Pancreas (tissue), 10 donors: ENCODE measurements at places on chromosomes 6 and 20. TPM values are rescaled to one million over a fixed set of nuclear protein-coding genes. Genes with fewer than 3 reads are reported as not detected.
A peak's percentile ranks its signal among the peaks of the same experiment; 100 is the strongest.

The TBXT gene
- not detected for total RNA-seq

The PAX1 gene
- total RNA-seq: not detected

- no peak for DNase-seq
Observed at GRCh38 chr6:100103931-100104330, 109.9 kb upstream of the MCHR2 start.

DNA sequence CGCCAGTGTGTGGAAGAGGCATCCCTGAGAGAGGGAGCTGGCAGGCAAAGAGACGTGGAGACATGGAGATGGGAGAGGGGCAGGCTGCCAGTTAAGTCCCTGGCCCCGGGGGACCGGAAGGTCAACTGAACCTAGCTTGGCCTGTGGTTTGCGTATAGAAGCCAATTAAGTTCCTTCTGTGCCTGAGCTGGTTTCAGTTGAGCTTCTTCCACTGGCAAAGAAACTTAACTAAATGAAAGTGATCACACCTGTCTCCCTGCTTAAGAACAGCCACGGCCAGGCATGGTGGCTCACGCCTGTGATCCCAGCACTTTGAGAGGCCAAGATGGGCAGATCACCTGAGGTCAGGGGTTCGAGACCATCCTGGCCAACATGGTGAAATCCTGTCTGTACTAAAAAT, 26.7 kb upstream of the NNAT start:
- no peak for DNase-seq

DNA sequence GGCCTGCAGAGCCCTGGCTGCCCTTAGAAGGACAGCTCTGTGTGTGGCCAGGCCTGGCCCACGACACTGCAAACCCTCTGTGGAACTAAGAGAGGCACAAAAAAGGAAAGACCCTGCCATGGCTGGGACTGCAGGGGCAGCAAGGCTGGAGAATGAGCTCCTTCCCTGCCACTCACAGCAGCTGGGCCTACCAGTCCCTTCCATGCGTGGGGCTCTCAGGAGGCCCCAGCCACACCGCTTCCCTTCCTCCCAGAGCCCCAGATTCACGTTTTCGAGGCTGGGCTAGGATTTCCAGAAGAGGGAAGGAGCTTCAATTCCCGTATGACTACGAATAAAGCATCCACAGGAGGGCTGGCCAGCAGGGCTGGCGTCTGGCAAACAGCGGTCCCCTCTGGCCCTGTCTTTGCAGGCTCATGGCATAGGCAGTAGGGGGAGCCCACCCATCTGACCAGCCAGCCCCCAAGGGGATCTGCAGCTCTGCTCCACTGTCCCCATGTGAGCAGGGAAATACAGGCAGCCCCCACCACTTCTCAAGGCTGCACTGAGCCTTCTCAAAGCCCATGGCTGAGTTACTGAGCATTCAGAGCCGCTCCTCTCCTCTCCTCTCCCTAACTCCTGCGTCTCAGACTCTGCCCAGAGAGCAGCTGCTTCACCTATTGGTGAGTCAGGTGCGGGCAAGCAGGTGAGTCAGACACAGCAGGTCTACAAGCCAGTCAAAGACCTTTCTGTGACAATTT, 53.1 kb downstream of the NINL start:
- DNase-seq: no peak

- no peak for DNase-seq
Observed at GRCh38 chr6:138689849-138690248, 83.7 kb upstream of the CCDC28A start.

GRCh38 chr6:19991176-19991575, 154.0 kb downstream of the ID4 start:
- DNase-seq: no peak

DNA sequence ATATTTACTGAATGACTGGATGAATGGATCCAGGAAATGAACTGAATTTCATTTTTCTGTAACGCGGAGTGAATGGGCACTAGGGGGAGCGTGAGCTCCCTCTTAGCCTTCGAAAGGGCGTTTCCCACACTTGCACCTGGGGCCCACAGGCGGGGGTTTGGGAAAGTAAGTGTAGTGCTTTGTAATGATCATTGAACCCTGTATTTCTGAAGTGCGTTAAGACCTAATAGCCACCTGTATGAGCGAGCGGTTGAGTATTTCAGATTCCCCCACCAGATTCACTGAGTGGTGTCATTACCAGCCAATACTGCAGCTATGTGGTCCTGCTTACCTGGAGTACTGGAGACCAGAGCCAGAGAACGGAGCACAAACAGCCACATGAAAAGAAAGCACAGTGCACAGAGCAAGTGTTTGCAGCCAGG, 10.5 kb downstream of the SYTL3 start:
- DNase-seq: no peak

DNA sequence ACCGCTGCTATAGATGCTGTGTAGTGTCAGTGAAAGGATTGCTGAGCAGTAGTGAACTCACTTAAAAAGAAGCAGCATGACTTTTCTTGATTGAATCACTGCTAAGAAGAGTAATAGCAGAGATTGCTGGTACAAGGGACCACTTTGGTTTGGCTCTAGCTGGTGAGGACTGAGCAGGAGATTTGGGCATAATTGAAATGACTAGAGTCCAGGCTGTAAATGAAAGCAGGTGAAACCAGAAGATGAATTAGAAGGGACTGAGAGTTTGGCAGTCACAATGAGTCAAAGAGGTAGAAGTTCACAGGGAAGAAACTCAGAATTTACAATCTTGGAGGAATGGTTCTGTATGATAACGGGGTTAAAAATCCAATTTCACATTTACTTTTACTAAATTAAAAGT, 19.1 kb upstream of the REV3L start:
- no peak for DNase-seq

The BICRAL gene
- 7.3 TPM for total RNA-seq

DNA sequence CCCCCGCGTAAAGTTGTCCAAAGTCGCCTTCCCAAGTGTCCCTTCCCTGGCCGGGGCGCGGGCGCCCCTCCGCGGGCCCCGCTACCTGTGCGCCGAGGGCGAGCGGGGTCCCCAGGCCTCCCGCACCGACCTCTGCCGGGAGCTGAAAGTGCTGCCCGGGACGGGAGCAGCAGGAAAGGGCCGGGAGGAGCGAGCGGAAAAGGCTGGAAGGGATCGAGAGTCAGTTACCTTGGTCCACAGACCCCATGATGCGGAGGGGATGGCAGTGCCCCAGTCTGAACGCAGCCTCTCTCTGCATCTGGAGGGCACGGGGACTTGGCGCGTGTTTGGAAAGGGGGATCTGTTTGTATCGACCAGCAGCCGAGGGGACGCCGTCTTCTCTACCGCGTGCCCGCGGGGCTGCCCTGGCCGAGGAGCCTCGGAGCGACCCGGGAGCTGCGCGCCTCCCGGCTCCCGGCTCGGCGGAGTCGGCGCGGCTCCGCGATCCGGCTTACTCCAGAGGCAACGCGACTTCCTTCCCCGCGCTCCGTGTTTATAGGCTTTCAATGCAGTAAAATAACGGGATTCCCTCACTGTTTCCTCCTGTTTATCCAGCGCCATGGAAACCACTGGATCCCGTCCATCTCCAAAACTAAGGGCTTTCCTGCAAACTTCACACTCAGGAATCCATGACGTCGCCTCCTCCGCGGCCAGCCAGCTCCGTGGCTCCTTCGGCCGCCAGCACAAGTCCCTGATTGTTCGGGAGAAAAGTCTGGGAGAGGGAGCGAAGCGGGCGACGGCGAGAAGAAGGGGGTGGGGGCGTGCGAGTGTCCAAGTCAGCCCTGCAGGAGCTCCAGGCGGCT, 20.0 kb upstream of the NFATC2 start:
- peak; percentile 64 for DNase-seq

The TAF8 gene
- total RNA-seq: 7.8 TPM

The SLC17A1 gene
- not detected for total RNA-seq

The CASS4 gene
- total RNA-seq: 0.13 TPM

GRCh38 chr6:80366051-80366450, 259.6 kb downstream of the BCKDHB start:
- no peak for DNase-seq

DNA sequence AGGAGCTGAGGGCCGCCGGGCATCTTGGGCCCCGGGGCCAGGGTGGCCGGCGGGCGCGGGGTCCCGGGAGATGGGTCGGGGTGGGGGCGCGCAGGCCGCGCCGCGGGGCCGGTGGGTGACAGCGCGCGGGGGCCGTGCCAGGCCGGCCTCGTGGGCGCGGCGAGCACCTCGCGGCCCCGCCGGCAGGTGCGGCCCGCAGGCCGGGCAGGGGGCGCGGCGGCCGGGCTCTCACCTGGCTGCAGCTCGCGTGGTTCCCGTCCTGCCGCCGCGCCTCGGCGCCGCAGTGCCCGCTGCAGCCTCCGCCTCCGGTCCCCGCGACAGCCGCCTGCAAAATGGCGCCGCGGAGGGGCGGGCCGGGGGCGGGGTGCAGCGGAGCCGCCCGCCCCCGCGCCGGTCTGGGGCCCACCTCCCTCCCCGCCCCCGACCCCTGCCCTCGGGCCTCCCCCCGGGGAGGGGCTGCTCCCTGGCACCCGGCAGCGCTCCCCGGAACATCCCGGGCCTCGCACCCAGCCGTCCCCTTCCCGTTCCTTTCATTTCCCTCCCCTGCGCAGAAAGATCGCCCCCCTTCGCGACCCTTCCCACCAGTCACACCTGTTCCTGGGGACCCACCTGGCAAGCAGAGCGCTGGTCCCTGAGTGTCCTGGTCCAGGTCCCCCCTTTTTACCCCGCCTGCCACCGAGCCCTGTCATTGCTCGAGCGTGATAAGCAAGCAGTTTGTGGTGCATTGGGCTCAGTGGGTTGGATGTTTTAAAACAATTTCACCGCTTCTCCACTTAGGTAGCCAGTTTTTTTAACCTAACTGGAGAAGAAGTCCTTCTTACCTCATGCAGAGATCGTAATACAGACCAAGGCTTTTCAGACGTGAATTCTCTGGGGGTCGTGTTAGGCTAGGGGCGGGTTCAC, at the start of gene SLC23A2:
SLC23A2 (minus strand) TSS at position 337 of the 903 bp plus-strand sequence. CDS start 68,948 bp downstream, outside the sequence.
- DNase-seq: peak; percentile 70

DNA sequence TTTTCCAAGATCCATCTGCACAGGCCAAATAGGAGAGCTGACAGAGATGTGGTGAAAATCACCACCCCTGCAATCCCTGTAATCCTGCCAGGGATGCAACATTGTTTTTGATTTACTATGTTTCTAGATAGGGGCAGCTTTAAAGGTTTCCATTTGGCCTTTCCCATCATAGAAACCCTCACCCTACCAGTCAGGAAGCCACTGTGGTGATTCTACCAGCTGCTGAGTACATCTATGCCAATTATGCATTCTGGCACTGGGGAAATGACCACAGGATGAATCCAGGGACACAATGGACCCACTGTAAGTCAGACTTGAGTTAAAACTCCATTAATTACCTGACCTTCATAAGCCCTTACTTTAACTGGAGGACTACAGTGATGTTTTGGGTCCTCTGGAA, 130.4 kb downstream of the TNFRSF21 start:
- DNase-seq: no peak

DNA sequence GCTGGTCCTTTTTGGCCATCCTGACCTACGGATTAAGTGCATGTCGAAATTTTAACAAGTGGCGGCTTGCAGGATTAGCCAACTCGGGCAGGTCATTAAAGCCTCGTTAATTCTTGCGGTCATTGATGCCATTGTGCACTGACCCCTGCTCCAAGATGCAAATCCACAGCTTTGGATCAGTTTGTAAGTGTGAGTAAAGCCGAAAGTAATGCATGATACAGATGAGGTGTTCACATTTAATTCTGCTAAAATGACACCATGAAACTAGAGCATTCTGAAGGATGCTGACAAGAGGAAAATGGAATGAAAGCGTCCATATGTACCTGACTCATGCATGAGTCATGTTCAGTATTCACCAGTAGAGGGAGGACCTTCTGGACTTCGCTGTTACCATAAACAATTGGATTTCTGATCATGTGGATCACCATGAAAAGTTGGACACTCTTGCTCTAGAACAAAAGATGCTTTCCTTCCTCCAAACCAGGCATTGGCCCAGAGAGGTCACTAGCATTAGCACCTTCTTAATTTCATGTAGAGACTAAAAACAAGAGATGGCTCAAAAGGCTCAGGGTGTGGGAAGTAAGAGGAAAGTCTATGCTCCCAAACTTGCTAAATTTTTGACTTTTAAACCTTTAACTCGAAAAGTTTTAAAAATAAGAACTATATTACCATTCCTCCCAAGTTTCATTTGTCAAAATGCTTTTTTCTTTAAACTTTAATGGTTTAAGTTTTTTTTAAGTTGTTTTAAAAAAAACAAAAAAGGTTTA, 48.0 kb downstream of the MUC22 start:
- DNase-seq: no peak

DNA sequence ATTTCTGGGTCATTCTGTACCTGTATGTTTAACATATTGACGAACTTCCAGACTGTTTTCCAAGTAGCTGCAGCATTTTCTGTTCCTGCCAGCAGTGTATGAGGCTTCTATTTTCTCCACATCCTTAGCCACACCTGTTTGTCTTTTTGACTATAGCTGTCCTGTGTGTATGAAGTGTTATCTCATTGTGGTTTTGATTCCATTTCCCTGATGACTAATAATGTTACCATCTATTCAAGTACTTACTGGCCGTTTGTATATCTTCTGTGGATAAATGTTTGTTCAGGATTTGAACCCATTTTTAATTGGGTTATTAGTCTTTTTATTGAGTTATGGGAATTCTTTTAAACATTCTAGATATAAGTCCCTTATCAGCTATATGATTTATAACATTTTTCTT, 95.2 kb downstream of the JAG1 start:
- DNase-seq: no peak

The NMBR gene
- total RNA-seq: not detected

GRCh38 chr20:23251779-23252178, 98.8 kb upstream of the NXT1 start:
- DNase-seq: no peak

DNA sequence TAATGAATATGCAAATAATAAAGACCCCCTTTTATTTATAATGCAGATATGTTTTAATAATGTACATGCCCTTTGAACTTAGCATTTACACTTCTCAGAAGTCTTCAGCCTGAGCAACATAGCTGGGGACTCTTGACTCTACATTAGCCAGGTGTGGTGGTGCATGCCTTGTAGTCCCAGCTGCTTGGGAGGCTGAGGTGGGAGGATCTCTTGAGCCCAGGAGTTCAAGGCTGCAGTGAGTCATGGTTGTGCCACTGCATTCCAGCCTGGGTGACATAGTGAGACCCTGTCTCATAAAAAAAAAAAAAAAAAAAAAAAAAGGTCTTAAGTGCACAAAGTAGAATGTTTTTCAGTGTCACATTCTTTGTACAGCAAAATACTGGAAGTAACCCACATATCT, 17.3 kb upstream of the MAPK13 start:
- DNase-seq: no peak

- DNase-seq: no peak
Observed at GRCh38 chr6:192313-192664, 100.0 kb upstream of the DUSP22 start.

The CALHM6 gene
- 0.44 TPM for total RNA-seq

- DNase-seq: no peak
Observed at GRCh38 chr20:30168025-30168799, 1089.3 kb upstream of the DEFB115 start.

The CALHM5 gene
- 0.31 TPM for total RNA-seq

The NKX2-4 gene
- total RNA-seq: not detected

The RRP36 gene
- 22.9 TPM for total RNA-seq

- peak; percentile 54 for DNase-seq
Observed at GRCh38 chr20:371755-372542, 8.6 kb upstream of the TRIB3 start.

- DNase-seq: peak; percentile 18
Observed at GRCh38 chr20:57396212-57396983, 5.2 kb downstream of the RBM38 start.

The SPATS1 gene
- total RNA-seq: not detected

- no peak for DNase-seq
Observed at GRCh38 chr6:67391955-67392354, 1243.1 kb upstream of the ADGRB3 start.

The PAK5 gene
- 1.8 TPM for total RNA-seq
